ENCODE measurements at places on chromosomes 6 and 20.
A peak's percentile ranks its signal among the peaks of the same experiment; 100 is the strongest.

- no peak for DNase-seq
These were observed 233.7 kb downstream of the THBS2 start for GRCh38 chr6:169019727-169020491.

DNA sequence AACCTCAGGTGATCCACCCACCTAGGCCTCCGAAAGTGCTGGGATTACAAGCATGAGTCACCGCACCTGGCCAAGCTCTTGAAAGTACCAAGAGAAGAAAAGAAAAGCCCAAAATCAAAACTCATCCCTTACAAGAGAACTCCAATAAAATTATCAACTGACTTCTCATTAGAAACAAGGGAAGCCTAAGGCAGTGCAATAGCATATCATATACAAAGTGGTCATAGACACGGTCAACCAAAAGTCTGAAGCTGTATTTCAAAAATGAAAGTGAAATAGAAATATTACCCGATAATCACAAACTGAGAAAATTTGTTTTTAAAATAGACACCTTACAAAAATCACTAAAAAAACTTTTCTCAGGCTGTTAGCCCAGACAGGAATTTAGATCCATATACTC is 1321.1 kb upstream of the GJE1 start:
- no peak for DNase-seq

- DNase-seq: no peak
These were observed 34.7 kb downstream of the TAF4 start for GRCh38 chr20:62030834-62031434.

DNA sequence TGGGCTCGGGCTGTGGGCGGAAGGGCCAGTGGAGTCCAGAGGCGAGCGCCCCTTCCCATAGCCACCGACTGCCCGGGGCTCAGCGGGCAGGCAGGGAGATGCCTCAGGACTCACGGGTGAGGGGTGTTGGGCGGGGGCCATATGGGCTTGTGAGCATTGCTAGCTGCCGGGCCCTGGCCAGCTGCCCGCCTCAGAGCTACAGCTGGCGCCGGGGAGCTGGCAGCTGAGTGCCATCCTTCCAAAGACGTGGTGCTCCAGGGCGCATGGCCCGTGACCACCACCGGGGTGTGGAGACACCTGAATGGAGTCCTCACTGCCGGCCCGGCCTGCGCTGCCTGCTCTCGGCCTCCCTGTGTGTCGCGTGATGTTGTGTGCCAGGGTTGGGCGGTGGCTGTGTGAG is 10.6 kb upstream of the RBBP8NL start:
- DNase-seq: no peak

- DNase-seq: no peak
These were observed 29.6 kb upstream of the DNAAF9 start for GRCh38 chr20:3436864-3437574.

DNA sequence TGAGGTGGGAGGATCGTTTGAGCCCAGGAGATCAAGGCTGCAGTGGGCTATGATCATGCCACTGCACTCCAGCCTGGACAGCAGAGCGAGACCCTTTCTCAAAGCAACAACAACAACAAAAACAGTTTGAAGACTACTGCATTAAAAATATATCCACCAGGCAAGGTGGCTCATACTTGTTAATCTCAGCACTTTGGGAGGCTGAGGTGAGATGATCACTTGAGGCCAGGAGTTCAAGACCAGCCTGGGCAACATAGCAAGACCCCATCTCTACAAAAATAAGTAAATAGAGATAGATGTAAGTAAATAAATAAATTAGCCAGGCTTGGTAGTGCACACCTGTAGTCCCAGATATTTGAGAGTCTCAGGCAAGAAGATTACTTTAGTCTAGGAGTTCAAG is 12.5 kb downstream of the ZNF76 start:
- DNase-seq: no peak

DNA sequence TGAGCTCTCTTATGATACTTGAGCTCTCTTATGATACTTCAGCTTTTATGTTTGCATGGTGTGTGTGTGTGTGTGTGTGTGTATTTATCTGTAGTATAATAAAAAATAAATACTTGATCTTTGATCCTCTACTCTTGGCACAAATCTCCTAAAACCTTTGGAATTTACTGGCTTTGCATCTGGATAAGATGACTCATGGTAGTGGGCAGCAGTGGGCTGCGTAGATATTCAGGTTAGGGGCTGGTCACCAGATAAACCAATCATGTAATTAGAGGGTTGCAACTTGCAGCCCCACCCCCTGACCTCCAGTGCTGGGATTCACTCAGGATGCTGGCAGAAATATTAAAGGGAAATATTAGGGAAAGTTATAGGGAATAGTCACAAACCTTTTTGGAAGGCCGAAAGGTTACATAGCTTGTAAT is 151.9 kb upstream of the COL21A1 start:
- DNase-seq: peak; percentile 53

DNA sequence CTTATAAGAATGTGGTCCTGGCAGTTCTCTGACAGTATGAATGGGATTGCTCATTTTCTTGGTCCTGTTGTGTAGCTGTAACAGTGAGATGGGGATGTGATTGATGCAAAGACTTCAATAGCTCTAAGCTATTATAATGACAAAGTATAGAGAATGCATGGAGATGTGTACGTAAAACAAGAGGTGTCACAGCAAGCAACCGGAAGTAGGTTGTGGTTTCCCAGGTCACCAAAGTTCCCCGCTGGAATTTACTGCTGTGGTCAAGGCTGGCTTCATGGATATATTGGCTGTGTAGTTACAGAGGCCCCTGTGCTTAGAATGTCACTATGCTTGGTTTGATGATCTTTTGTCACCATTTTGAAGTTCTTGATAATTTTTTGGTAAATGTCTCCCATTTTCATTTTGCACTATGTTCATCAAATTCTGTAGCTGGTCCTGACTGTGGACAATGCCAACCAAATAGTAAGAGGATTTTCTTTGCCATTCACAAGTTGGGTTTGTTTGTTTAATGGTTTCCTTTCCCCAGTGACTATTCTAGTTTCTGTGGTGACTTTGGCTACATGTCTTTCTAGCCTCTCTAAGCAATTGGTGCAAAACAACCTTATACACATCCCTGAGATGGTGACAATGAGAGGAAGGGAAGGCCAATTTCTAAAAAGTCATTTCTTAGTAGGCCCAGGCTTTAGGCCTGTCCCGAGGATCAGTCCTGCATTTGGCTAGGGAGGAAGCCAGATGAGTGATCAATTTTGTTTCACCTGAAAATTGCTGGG is 10.5 kb downstream of the DNAH8 start:
- peak; percentile 44 for DNase-seq

DNA sequence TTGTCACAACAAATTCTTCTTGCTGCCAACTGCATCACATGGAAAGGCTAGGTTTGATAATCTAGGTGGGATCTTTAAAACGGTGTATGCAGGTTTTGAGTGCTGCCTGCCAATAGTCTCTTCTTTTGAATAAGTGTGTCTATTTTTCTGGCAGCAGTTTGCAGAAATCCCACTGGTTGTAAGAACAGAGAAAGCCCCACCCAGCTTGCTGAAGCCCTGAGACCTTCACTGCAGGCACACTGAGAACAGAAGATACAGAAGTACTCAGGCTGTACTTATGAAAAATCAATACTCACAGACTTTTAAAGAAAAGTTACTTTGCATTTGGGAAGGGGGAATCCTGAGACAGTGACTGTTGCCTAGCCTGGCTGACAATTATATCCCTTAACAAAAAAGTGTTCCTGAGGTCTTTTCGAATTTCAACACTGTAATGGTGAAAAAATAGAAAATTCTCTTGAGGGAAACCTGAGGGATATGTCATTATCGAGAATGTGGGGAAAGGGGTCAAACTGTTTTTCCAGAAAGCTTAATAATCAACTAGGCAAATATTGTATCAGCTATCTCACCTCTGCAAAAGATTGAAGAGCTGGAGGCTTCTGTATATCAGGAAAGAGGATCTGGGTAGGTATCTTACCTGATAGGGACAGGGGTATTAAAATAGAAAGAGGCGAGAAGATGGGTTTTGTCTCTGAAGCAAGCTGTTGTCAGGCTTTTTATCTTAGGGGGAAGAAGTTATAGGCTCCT is 199.9 kb downstream of the LRFN2 start:
- no peak for DNase-seq

- no peak for DNase-seq
These were observed 56.9 kb upstream of the NXT1 start for GRCh38 chr20:23293689-23294088.

DNA sequence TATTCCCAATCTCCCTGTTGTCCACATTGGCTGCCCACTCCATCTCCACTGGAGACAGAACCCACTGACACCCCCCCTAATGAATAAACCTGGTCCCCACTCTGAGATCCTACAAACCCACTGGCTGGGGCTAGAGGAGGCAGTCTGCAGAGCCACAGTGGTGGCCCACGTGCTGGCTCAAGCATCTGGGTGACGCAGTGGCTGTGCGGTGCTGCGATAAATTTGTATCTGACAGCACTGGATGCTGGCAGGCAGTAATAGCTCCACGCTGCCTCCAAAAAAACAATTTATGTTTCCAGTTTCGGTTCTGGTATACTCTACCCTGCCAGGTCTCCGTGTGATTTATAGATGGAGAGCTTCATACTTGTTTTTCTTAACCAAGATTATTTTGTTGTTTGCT is 87.1 kb upstream of the SYNDIG1 start:
- DNase-seq: no peak
